ENCODE measurements at places on chromosomes 6 and 20.

GRCh38 chr20:10090588-10091166 is 55.9 kb downstream of the ANKEF1 start:
- H3K4me1 ChIP-seq = no peaks in the 10 kb centered on the region
- no peak overlapping the region for H3K4me3 ChIP-seq
- DNase-seq = peak; percentile 42
- no peaks in the 10 kb centered on the region for H3K27me3 ChIP-seq
- H3K27ac ChIP-seq = no peak overlapping the region
- H3K36me3 ChIP-seq = no peaks in the 10 kb centered on the region

- peaks cover 8% of the 10 kb centered on the region for H3K36me3 ChIP-seq
- peaks cover 23% of the 10 kb centered on the region for H3K27me3 ChIP-seq
- H3K4me1 ChIP-seq = peaks cover 18% of the 10 kb centered on the region
- H3K27ac ChIP-seq = no peak overlapping the region
Measured at GRCh38 chr6:43076464-43077332, 584 bp downstream of the PTK7 start.

DNA sequence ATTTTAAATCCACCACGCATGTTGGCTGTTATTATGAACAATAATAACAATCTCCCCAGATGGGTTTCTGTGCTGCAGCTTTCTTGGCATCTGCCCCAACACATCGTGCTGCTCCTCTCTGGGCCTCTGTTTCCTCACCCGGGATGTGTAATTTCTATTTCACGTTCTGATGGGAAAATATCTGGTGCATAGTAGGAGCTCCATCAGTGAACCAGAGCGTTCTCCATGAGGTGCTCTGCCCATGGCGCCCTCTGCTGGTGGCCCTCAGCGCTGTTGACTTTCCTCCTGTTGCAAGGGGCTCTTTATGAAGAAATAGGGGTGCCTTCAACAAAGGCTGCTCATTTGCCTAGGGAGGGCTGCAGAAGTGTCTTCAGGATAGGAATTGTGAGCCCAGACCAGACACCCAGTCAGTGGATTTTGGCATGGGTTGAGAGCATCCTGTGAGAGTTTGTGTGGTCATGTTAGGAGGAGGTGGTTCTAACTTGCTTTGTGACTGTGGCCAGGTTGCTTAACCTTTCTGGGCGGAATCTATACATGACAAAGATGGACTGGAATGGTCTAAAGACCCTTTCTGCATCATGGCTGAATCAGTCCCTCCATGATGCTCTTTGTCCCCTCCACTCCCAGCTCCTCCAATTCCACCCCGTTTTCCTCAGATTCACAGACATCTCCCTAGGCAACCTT is 8.1 kb downstream of the SCRT2 start:
- peaks cover 52% of the 10 kb centered on the region for H3K27me3 ChIP-seq
- DNase-seq = peak; percentile 39
- H3K27ac ChIP-seq = no peak overlapping the region
- H3K4me1 ChIP-seq = no peaks in the 10 kb centered on the region
- no peak overlapping the region for H3K4me3 ChIP-seq
- H3K36me3 ChIP-seq = no peaks in the 10 kb centered on the region

- DNase-seq = no peak
- H3K4me1 ChIP-seq = peaks cover 23% of the 10 kb centered on the region
- no peak overlapping the region for H3K27ac ChIP-seq
- peak overlapping the region; percentile 91 for H3K4me3 ChIP-seq
- H3K36me3 ChIP-seq = no peaks in the 10 kb centered on the region
Measured at GRCh38 chr6:144284478-144284782, 705 bp upstream of the UTRN start.

GRCh38 chr6:23308166-23308565 is 738.8 kb downstream of the HDGFL1 start:
- H3K4me1 ChIP-seq = no peaks in the 10 kb centered on the region
- H3K4me3 ChIP-seq = no peak overlapping the region

DNA sequence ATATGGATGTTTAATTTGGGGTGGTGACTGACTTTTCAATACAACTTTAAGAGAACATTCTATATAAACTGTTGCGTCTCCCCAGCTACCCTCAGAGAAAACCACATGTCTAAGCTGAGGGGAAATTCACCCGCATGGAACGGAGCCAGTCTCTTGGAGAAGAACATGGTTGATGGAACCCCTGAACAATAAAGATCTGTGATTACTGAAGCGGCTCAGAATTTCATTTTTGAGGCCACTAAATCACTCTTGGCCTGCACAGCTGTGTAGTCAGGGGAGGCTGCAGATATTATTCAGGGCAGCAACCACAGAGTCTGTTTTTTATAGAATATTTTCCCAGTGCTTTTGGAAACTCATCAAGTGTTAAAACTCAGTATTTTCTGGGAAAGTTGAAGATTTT is 73.8 kb downstream of the EYA4 start:
- H3K4me3 ChIP-seq = no peak overlapping the region
- no peak for DNase-seq
- H3K27me3 ChIP-seq = no peaks in the 10 kb centered on the region
- no peaks in the 10 kb centered on the region for H3K4me1 ChIP-seq
- no peak overlapping the region for H3K27ac ChIP-seq
- H3K36me3 ChIP-seq = no peaks in the 10 kb centered on the region

- H3K4me3 ChIP-seq = no peak overlapping the region
- H3K36me3 ChIP-seq = no peaks in the 10 kb centered on the region
- peak overlapping the region; percentile 40 for H3K27ac ChIP-seq
- peaks cover 63% of the 10 kb centered on the region for H3K4me1 ChIP-seq
- DNase-seq = no peak
- no peaks in the 10 kb centered on the region for H3K27me3 ChIP-seq
Measured at GRCh38 chr6:36752886-36753506, 55.4 kb downstream of the RAB44 start.

- peak overlapping the region; percentile 96 for H3K4me3 ChIP-seq
- peaks cover 74% of the 10 kb centered on the region for H3K4me1 ChIP-seq
- H3K36me3 ChIP-seq = peaks cover 29% of the 10 kb centered on the region
- H3K27me3 ChIP-seq = no peaks in the 10 kb centered on the region
- H3K27ac ChIP-seq = peak overlapping the region; percentile 93
- peak; percentile 70 for DNase-seq
Measured at GRCh38 chr6:32191696-32192607, 491 bp downstream of the GPSM3 start.

- no peaks in the 10 kb centered on the region for H3K27me3 ChIP-seq
- H3K36me3 ChIP-seq = no peaks in the 10 kb centered on the region
- DNase-seq = no peak
- H3K4me1 ChIP-seq = peaks cover 16% of the 10 kb centered on the region
- no peak overlapping the region for H3K4me3 ChIP-seq
Measured at GRCh38 chr20:36845288-36845971, 30.5 kb upstream of the TLDC2 start.

GRCh38 chr6:45427726-45428125 is 50.0 kb upstream of the SUPT3H start:
- no peaks in the 10 kb centered on the region for H3K36me3 ChIP-seq
- no peak overlapping the region for H3K4me3 ChIP-seq
- H3K27me3 ChIP-seq = peaks cover 6% of the 10 kb centered on the region

DNA sequence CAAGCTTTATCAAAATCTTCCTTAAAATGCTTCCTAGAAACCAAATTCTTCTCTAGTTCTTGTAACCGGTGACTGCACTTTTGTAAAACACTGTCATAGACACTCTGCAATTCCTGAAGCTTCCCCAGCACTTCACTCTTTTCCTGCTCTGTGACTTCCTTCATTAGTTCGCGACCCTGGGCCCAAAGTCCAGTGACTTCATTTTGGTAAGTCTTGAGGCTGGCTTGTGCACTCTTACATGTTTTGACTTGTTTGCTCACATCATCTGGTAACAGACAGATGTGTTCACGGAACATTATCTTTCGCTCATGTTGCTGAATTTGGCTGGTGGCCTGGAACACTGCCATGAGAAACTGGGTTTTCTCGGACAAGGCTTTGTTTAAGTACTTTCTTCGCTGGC is 306.2 kb downstream of the SYNE1 start:
- DNase-seq = no peak
- no peaks in the 10 kb centered on the region for H3K4me1 ChIP-seq
- no peak overlapping the region for H3K27ac ChIP-seq
- H3K36me3 ChIP-seq = no peaks in the 10 kb centered on the region
- H3K27me3 ChIP-seq = no peaks in the 10 kb centered on the region
